WTC11 (cell line): ENCODE measurements at places on chromosomes 1 and 21. TPM values are rescaled to one million over a fixed set of nuclear protein-coding genes. Genes with fewer than 3 reads are reported as not detected.

GRCh38 chr1:27011058-27011764 is 1.4 kb downstream of the TENT5B start:
- DNase-seq: peak; percentile 92

DNA sequence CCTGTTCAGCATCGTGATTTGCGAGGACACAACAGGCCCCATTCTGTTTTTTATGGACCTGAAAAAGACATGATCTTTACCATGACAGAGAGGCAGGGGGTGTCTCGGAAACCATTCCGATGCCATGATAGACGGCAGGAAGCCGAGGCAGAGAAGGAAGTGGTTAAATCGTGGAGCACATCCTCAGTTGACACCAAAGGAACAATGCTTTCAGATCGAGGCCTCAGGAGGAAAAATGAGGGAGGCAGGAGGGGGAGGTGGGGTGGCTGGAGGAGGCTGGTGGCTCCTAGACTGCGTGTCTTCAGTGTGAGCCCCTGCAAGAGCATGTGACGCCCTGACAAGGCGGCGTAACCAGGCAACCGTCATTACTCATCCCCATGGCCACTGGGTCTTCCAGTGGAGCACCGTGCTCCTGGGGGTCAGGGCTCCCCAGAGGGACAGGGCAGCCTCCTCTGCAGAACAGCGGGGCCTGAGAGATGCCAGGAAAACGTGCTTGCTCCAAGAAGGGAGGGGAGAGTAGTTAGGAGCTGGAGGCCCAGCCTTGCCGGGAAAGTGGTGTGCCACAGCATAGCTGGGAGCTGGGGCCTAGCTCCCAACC is 172.8 kb upstream of the TMEM51 start:
- no peak for DNase-seq

GRCh38 chr1:52502789-52503188 is 50.1 kb downstream of the TUT4 start:
- DNase-seq: no peak

- no peak for DNase-seq
These were observed 26.1 kb downstream of the CFH start for GRCh38 chr1:196677781-196678509.

DNA sequence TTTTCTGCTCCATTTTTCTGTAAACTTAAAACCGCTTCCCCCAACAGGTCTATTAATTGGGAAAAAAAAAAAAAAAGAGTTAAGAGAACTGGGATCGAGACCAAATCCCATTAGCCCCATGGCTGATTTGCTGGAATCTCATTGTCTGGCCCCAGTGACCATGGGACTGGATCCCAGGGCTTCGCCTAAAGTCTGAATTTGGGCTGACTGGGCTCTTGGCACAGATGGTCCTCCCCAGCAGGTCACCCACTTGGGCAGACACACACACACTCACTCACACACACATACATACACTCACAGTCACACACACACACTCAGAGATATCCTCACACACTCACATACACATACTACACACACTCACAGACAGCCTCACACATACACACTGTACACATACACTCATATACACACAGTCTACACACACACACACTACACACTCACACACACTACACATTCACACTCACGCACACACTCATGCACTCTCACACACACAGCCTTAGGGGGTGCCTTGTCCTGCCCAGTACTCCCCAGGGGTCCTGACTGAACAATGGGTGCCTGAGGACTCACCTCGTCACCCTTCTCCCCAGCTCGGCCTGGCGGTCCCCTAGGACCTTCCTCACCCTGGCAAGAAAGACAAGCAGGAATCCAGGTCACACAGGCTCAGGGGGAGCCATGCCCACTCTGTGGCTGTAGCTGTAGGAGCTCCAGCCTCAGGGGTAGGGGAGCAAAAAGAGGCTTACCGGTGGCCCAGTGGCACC is 7.5 kb downstream of the COL9A2 start:
- DNase-seq: no peak

The LCE1F gene
- not detected in 3 replicates for total RNA-seq

GRCh38 chr21:45552696-45553391 is 10.6 kb upstream of the SLC19A1 start:
- DNase-seq: no peak

DNA sequence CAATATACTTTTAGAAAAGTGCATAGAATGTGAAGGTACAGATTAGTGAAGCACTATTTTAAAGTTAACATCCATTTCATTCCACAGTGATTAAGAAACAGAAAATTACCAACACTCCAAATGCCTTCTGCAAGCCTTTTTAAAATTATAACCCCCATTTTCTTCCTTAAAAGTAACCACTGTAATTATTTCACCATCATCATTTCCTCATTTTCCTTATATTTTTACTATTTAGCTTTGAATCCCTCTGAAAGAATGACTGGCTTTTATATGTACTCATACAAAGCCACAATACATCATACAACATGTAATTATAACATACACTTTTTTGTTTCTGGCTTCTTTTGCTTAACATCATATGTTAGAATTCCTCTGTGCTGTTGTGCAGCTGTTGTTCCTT is 6.5 kb upstream of the NEGR1 start:
- no peak for DNase-seq

DNA sequence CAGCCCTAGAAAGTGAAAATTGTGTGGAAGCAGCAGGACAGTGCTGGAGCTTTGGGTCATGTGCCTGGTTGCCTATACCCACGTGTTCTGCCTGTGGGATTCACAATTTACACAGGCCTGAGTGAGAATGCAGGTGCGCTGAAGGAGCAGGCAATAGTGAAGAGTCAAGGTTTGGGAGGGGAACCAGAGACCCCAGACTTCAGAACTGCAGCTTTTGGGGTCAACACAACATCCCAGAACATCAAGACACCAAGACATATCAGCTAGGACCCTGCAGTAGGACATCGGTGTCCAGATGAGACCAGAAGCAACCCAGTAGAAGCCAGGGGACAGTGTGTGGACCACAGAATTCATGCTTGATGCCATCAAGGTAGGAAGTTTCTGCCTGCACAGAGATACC is 29.1 kb upstream of the CNIH3 start:
- DNase-seq: no peak

The HSD17B7 gene
- 25.0 to 32.9 TPM (median 30.6 TPM) in 3 replicates for total RNA-seq

The PLXNA2 gene
- total RNA-seq: 2.4 to 4.2 TPM (median 3.5 TPM) in 3 replicates

The KANK4 gene
- total RNA-seq: 0.23 to 0.55 TPM (median 0.35 TPM) in 3 replicates

The KISS1 gene
- 0.35 to 1.2 TPM (median 0.66 TPM) in 3 replicates for total RNA-seq

- DNase-seq: peak; percentile 50
These were observed 54.6 kb downstream of the PRKCZ start for GRCh38 chr1:2104621-2105427.

GRCh38 chr1:107776900-107777663 is 187.9 kb downstream of the VAV3 start:
- no peak for DNase-seq

The PTCH2 gene
- 0.71 to 1.1 TPM (median 0.96 TPM) in 3 replicates for total RNA-seq

DNA sequence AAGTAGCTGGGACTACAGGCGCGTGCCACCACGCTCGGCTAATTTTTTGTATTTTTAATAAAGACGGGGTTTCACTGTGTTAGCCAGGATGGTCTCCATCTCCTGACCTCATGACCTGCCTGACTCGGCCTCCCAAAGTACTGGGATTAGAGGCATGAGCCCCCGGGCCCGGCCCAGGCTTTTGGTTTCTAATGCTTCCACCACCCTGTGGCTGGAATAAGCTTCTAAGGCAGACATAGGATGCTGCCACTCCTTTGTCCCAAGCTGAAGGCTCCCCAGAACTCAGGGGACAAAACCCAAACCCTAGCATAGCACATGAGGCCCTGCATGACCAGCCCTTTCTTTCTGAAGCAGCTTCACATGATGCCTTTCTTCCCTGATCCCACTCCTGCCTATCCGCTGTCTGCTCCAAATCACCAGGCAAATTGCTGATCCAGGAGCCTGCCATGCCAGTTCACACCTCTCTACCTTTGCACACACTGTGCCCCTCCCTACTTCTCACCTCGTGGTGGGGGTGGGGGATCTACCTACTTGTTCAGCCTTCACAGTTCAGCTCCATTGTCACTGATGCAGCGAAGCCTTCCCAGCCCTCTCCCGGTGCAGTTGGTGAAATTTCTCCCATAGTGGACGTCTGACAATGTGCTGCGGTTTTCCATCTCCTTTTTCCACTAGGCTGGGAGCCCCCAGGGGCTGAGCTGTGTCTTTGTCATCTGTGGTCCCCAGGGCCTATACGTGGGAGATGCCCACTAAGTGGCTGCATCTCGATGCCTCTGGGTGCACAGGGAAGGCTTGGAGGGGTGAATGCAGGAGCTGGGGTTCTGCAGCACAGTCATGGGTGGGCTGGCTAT is 6.9 kb downstream of the PTPRU start:
- no peak for DNase-seq

GRCh38 chr1:238914346-238914745 is 472.0 kb upstream of the CHRM3 start:
- no peak for DNase-seq

DNA sequence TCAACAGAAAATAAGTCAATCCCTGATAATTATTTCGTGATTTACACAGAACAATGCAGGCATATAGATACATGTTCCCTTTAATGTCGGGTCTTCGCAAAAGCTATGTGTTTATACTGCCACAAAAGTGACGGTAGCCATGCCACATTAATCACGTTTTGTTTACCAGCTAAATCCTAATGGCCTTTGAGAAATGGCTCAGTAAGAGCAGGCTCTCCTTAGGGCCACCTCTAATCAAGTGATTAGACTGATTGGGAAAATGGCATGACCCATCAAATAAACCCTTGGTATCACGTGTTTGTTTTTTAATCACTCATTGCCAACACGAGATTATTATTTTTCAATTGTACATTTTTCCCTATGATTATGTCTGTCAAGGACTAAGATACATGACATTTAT is 102.0 kb upstream of the USP25 start:
- no peak for DNase-seq

DNA sequence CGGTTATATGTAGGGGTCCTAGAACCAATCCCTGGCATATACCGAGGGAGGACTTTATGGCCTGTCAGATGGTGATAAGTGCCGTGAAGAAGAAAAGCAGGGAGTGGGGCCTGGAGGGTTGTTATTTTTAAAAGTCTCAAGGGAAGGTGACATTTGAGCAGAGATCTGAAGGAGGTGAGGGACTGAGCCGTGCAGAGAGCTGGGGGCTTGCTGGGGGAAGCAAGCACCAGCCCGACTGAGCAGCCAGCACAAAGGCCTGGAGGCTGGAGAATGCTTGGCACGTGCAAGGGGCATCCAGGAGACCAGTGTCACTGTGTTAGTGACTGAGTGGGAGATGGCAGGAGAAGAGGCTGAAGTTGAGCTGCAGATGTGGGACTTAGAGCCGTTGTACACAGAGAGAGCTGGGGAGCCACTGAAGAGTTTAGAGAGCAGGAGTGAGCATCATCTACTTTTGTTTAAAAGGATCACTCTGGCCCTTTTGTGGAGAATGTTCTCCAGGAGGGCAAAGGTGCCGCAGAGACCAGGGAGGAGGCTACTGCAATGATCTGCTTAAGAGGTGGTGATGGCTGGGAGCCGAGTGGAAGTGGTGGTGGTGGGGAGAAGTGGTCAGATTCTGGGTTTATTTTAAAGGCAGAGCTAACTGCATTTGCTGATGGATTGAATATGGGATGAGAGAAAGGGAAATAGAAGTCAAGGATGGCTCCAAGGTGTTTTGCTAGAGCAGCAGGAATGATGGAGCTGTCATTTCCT is 31.2 kb downstream of the PTPRU start:
- DNase-seq: no peak

DNA sequence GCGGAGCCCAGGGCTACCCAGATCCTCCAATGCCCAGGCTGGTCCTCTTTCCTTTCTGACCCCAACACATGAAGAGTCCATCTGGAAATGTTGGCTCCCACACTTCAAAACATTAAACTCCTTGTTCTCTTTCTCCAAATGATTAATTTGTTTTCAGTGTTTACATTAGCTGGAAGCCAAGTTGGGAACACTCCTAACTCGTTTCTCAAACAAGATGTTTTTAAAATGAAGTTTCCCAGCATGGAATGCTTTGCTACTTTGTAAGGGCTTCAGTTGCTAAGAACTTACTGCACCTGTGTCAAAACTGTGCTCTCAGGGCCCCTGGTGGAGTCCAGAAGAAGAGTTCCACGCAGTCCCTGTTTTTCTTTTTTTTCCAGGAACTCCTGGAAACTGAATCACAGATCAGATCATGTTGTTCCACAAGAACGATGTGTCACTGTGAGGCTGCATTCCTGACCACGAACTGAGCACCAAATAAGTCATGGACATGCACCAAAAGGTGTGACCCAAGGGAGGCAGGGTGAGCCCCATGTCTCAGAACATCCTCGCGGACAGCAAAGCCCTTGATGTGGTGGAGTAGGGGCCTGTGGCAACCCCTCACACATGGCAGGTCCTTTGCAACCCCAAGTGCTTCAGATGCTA is 257.3 kb downstream of the KCNJ6 start:
- no peak for DNase-seq

- no peak for DNase-seq
These were observed 30.1 kb upstream of the SLC45A3 start for GRCh38 chr1:205710201-205711062.

DNA sequence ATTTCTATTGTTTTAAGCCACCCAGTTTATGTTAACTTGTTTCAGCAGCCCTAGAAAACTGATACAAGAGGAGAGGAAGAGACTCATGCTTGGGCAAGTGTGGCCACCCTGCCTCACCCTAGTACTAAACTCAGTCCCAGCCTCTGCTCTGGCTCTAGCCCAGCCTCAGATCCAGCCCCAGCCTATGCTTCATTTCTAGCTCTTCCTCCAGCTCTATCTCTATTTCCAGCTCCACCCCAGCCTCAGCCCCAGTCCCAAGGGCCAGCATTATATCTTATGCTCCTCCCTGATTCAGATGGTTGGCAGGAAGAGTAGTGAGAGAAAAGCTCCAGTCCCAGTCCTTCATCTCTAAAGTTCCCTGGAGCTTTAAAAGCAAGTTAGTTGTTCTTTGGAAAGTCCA is 535.5 kb downstream of the PTPRC start:
- DNase-seq: no peak

DNA sequence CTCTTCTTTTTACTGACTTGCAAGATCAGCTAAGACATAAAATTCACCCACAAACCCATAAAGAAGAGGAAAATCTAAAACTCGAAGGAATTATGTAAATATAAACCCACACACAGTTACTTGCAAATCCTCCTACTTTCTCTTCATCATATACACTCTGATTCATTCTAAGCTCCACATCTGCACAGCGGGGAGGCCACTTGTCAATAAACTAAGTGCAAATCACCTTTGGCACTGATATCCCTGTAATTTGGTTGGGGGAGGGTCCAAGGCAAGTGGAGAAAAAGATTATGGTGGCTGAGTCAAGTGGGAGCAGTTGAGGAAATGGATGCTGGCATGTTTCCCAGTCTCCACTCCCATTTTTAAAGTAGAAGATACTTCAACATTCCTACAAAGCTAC is 596.5 kb downstream of the MATN1 start:
- no peak for DNase-seq

DNA sequence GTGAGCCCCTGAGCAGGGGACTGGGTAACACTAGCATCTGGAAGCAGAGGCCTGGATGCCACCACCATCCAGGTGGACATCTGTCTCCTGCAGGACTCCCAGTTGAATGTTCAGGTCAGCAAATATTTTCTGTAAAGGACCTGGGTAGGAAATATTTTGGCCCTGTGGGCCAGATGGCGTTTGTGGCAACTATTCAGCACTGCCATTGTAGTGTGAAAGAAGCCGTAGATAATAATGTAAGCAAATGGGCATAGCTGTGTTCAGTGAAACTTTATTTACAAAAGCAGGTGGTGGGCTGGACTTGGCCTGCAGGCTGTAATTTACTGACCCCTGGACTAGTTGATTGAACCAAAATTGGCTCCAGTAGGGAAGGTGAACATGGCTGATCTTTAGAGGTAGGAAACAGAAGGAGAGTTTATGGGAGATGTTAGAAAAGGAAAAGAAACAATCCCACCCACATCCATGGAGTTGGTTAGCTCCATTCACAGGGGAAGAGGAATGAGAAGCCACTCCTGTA is 20.0 kb upstream of the CD101 start:
- no peak for DNase-seq

- DNase-seq: no peak
These were observed 212.4 kb downstream of the ZNF648 start for GRCh38 chr1:181849071-181849470.
